ENCODE measurements at places on chromosomes 3 and 15.

GRCh38 chr3:40971191-40972168, 227.8 kb upstream of the CTNNB1 start:
- DNase-seq: no peak

DNA sequence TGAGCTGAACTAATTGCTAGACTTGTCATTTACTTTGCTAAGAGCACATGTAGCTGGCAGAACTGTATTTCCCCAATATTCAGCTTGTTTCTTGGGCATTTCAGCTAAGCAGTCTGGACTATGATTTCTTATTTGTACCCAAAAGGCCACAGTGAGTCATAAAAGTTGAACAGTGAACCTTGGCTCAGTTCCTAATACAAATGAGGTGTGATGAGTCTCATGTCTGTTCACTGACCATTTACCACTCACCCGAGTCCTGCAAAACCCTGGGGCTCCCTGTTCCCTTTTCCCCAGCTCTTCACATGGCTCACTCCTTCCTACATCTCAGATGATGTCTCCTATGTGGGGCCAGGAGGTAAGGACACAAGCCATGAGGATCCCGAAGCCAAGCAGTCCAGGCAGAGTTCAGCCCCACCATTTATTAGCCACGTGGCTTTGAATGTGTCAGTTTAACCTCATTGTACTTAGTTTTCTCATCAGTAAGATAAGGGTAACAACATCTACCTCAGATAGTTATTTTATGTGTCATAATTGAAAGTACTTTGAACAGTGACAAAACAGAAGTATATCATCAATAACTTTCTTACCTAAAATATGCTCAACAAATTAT, 239.3 kb downstream of the IL5RA start:
- no peak for DNase-seq

DNA sequence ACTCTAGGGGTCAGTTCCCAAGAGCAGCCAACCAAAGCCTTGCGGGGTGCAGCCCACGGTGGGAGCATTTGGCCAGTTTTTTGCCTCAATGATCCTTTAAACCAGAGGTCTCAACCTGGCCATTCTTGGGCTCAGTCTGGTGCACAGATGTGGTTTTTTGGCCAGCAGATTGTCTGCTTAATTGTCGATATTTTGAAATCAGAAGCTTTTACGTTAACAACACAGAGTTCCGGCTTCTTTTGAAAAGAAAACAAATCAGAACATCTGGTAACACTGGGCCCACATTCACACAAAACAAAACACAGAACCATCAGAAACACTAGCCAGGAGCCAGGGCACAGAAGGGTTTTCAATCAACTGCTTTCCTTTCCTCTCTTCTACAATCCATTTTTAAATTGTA, 127.7 kb downstream of the XXYLT1 start:
- DNase-seq: no peak

DNA sequence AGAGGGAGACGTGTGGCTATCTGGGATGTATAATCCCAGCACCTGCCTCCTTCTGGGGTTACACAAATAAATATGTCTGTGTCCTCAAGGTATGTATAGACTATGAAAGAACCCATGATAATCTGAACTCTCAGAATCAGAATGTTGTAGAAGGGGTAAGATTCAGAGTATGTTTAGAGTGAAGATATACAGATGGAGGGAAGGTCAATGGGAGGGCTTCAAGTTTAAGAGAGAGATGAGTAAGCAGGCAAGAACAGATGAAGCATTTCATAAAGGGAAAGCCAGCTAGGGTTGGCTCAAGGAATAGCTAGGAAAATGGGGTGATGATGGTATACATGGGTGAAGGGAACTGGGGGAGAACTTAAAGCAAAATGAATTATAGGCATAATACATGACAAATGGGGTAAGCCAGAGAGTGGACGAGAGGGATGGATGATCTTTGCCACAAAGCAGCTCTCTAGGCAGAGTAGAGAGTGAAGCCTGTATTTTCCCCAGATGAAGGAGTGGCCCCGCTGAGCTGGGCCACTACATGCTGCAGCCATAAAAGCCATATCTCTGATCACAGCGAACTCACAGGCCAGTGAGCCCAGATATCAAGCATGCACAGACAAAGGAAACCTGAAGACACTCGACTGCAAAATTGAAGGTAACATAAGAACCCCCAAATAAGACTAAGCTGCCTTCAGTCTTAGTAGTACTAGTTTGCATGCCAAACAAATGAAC, 15.9 kb upstream of the ZBTB38 start:
- no peak for DNase-seq

DNA sequence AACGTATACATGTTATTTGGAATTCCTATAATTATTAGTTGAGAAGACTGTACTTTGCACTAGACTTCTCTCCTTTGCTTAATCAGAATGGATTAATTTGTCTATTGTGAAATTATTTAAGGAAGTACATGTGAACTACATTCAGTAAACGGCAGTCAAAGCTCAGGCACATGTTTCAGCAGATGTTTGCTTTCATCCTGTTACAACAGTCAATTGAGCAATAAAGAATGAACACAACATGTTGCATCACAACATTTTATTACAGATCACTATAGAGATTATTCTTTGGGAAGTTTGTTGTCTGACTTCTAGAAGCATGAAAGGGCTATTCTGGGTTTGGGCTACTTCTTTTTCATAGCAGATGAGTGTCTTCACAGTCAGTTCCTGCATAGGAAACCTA, 39.2 kb downstream of the RAB27A start:
- no peak for DNase-seq

DNA sequence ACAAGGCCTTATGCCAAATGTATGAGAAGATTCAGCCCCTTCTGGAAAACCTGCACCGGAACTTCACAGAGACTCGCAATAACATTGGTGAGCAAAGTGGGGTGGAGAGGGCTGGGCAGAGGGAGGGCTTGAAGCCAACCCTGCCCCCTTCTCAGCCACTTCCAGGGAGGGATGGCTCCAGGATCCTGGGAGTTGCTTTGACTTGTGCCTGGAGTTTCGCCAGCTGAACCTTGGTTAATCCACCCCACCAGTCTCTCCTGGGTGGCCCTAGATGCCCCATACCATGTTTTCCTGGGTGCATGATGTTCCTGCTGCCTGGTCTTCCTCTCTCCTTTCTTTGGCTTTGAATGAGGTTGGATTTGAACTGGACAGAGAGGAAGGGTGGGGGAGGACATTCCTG, 10.8 kb downstream of the TBC1D21 start:
- DNase-seq: no peak

GRCh38 chr15:85443046-85443445, 62.6 kb downstream of the AKAP13 start:
- no peak for DNase-seq

DNA sequence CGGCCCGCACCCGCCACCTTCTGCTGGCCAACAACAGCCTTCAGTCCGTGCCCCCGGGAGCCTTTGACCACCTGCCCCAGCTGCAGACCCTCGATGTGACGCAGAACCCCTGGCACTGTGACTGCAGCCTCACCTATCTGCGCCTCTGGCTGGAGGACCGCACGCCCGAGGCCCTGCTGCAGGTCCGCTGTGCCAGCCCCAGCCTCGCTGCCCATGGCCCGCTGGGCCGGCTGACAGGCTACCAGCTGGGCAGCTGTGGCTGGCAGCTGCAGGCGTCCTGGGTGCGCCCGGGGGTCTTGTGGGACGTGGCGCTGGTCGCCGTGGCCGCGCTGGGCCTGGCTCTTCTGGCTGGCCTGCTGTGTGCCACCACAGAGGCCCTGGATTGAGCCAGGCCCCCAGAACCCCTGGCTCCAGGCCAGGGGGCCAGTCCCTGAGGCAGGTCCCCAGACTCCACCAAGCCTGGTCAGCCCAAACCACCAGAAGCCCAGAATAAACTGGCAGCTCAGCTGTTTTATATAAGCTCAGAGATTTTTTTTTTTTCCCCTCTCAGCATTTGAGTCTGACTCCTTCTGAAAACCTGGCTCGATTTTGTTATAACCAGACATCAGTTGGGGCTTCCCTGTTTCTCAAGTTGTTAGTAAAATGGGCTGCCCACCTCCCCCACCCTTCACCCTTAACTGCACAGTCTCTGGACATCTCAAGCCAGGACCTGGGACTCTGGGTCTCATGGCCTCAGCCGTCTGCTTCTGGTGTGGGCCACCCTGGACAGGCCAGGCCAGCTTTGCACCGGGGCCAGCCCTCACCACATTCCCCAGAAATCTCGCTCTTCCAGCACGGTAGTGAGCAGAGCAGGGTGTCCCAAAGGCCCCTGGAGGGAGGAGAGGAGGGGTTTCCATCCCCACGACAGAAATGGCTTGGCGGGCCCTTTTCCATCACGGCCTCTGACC, 1.6 kb downstream of the GP9 start:
- DNase-seq: no peak

All from neuronal stem cell (in vitro differentiated cells).